HEK293T (cell line): ENCODE measurements at places on chromosomes 5 and 9.

DNA sequence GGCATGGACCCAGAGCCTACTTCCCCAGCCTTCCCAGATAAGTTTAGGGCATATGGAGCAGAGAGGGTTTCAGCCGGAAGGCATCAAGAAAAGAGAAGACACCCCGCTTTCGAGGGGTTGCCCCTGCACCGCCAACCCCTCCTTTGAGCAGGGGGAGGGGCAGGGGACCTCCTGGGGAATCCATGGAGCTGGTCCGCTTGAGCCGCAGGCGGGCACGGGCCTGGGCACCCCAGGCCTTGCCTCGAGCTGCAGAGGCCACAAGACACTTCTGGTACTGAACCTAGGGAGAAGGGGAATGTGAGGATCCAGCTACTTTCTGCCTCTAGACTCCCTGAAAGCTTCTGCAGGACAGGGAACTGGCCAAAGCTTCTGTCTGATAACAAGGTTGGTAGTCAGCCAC lies 1.3 kb upstream of the SRA1 start:
- DNase-seq = no peak

- no peak for DNase-seq
These were observed 64.6 kb upstream of the VCAN start for GRCh38 chr5:83406906-83407305.

DNA sequence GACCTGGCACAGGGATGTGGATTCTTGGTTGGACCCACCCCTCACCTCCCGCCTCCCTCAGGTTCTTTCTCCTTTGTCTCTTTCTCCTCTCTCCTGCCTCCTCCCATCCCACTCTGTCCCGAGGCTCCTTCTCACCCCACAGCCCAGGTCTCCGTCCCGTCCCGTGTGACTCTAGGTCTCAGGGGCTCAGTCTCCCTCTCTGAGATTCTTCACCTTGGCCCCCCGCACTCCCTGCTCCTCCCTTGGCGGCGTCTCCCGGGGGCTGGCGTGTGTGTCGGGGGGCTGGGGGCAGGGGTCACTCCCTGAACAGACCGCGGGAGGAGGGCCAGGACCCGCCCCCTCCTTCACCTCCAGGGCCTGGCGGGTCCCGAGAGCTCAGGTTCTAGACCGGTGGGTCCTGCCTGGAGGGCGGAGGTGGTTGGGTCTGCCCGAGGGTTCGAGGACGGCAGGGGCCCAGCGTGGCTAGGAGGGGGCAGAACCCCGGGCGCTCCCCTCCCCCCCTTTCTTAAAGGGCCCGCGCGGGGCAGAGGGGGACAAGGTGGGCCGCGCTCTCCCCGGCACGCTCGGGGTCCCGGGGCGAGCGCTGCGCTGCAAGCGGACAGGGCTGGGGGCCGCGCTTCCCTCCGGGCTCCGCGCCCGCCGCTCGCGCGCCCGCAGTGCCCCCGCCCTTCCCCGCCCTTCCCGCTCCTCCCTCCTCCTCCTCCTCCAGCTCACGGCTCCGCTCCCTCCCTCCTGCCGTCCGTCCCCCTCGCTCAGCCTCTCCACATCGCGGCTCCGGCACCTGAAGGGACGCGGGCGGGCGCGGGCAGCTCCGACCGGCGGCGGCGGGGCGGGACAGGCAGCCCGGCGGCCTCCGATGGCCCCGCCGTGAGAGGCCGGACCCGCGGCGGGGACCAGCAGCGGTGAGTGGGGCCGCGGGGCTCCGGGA lies at the start of gene PSD2:
PSD2 (plus strand) TSS at position 735 of the 928 bp plus-strand sequence. CDS start 13,633 bp downstream, outside the sequence.
- DNase-seq = peak; percentile 63

DNA sequence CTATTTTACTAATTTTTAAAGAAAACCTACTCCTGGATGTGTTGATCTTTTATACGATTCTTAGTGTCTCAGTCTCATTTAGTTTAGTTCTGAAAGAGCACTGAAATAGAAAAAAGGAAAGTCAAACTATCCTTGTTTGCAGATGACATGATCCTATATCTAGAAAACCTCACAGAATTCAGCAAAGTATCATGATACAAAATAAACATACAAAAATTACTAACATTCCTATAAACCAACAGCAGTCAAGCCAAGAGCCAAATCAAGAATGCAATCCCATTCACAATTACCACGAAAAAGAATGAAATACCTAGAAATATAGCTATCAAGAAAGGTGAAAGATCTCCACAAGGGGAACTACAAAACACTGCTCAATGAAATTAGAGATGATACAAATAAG lies 225.8 kb upstream of the CDH18 start:
- DNase-seq = no peak

DNA sequence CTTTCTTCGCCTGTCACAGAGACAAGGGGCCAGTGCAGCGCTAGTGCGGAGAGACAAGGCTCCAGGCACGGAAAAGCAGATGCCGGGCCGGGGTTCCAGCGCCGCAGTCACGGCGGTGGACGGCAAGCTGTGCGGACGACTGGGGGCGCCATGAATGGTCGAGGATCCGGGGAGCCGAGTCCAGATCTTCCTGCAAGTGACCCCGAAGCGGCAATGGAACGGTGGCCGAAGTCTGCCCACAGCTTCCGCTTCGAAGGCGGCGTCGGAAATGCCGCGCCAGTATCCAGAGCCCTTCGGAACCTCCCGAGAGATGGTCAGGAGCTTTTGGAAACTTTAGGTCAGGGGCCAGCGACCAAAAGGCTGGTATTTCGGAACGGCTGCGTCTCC lies 601 bp upstream of the FAF2 start:
- DNase-seq = peak; percentile 48
